ENCODE measurements at places on chromosomes 13 and 19.
A peak's percentile ranks its signal among the peaks of the same experiment; 100 is the strongest.

GRCh38 chr13:106029676-106030290 lies 505.7 kb downstream of the EFNB2 start:
- no peak for DNase-seq

- DNase-seq = no peak
Measured at GRCh38 chr13:89832827-89833226, 1514.7 kb upstream of the MIR17HG start.

DNA sequence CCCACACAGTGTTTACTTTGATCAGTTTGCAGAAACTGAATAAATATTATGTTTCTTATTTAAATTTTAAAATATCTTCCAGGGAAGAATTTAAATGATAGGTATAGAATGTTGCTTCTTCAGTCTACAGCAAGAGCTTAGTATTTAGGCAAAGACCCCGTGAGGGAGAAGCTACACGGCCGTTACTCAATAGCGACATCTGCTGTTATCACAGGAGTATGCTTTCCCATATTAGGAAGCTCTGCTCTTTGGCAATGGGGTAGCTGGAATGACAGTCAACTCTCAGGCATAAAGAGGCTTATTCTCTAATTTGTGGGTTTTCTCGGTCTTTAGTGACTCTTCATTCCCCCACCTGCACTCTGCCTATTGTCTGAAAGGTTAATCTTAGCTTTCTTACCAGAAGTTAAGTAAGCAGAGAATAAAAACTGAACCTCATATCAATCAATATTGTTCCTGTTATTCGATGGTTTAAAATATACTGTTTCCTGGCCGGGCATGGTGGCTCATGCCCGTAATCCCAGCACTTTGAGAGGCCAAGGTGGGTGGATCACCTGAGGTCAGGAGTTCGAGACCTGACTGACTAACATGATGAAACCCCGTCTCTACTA lies 13.2 kb upstream of the LHFPL6 start:
- DNase-seq = no peak

GRCh38 chr13:113663934-113664333 lies 3.1 kb upstream of the GRK1 start:
- DNase-seq = no peak

- DNase-seq = no peak
Measured at GRCh38 chr13:53822136-53822535, 793.5 kb downstream of the OLFM4 start.

- DNase-seq = no peak
Measured at GRCh38 chr19:15563325-15563794, 51.7 kb upstream of the CYP4F8 start.

- DNase-seq = no peak
Measured at GRCh38 chr13:34750078-34750931, 191.8 kb upstream of the NBEA start.

DNA sequence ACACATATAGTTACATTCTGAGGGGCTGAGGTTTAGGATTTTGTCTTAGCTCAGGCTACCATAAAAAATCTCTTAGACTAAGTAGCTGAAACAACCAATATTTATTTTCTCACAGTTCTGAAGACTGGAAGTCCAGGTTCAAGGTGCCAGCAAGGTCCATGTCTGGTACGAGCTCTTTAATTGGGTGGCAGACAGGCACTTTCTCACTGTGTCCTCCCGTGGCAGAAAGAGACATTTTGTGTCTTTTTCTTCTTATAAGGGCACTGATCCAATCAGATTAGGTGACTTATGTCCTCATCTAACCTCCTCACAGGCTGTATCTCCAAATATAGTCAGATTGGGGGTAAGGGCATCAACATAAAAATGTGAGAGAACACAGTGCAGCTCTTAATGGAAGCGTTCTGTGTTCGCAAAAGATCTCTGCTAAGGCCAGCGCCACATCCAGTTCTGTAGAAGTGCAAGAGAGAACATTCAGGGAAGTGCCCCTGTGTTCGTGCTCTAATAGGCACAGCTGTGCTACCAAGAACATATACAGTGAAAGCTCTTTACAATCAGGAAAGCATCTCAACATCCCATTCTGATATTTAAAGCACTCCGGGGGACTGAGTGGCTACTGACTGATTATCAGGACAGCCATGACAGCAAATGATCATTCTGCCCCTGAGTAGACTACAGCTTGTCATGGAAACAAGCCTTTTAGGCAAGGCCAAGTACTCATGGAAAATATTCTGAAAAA lies 819.2 kb downstream of the LIG4 start:
- no peak for DNase-seq

DNA sequence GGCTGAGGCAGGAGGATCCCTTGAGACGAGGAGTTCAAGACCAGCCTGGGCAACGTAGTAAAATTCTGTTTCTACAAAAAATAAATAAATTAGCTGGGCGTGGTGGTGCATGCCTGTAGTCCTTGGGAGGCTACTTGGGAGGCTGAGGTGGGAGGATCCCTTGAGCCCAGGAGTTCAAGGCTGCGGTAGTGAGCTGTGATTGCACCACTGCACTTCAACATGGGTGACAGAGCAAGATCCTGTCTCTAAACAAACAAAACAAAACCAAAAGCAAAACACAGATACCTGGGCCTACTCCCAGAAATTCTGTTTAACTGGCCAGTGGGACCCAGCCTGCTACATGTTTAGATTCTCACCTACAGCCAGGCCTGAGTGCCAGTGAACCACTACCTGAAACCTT lies 74.6 kb upstream of the MEDAG start:
- no peak for DNase-seq

GRCh38 chr19:13146763-13147563 lies 3.2 kb downstream of the STX10 start:
- no peak for DNase-seq

DNA sequence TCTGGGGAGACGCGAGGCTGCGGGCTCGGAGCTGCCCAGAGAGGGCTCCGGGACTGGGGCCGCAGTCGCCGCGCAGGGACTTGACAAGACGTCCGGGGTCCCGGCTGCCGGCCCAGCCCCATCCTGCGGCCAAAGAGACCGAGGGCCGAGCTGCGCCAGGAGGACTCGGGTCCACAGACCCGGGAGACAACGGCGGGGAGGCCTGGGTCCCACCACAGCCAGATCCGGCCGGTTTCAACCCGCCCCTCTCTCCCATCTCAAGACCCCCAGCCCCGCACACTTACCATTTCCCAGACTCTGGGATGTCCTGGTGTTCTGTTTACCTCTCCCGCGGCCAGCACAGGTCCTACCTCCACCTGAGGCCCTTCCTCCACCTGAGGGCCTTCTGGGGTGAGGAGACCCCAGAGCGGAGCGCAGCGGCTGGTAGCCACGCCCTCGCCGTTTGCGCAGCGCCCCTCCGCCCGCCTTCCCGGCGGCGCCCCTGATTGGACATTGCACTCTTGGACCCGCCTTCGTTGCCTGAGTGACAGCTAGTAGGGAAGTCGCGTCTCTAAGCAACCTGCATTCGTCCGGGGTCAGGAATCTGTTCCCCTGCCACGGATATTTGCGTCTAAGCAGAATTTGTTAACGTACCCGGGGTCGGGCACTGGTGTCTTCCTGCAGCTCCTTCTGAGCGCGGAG lies at the start of gene ZNF709:
TSS of gene ZNF709 (minus strand) at position 446 of the 681 bp plus-strand sequence. CDS start at position 287, 159 bp downstream.
- DNase-seq = peak; percentile 65

- DNase-seq = no peak
Measured at GRCh38 chr13:109735436-109735966, 50.9 kb downstream of the IRS2 start.

All from activated CD4-positive, CD25-positive, alpha-beta regulatory T cell treated with anti-CD3 and anti-CD28 coated beads, Interleukin-2, amount 50 U/mL, for 16 hours (primary cell).